ENCODE measurements at places on chromosomes 11 and 22.

DNA sequence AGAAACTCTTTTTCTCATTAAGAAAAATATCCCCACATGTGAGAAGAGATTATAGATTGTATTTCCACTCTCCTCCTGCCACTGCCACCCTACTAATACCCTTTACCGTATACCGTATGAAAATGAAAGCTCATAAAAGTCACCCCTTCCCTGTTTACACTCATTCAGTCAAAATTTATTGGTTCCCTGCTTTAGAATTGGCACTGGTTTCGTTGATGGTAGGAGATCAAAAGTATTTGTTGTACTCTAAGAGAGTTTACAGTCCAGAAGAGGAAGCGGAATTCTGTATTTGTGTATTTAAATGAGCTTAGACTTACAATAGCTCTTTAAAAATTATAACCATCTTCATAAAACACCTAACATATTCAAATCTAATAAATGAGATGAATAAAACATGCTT lies 68.2 kb downstream of the BBOX1 start:
- DNase-seq, result no peak

GRCh38 chr11:69876013-69876412 lies 56.8 kb upstream of the FGF3 start:
- DNase-seq, result no peak

GRCh38 chr11:26142891-26143290 lies 189.0 kb upstream of the ANO3 start:
- DNase-seq, result no peak

GRCh38 chr11:31782257-31782656 lies 28.9 kb downstream of the PAX6 start:
- DNase-seq, result no peak

DNA sequence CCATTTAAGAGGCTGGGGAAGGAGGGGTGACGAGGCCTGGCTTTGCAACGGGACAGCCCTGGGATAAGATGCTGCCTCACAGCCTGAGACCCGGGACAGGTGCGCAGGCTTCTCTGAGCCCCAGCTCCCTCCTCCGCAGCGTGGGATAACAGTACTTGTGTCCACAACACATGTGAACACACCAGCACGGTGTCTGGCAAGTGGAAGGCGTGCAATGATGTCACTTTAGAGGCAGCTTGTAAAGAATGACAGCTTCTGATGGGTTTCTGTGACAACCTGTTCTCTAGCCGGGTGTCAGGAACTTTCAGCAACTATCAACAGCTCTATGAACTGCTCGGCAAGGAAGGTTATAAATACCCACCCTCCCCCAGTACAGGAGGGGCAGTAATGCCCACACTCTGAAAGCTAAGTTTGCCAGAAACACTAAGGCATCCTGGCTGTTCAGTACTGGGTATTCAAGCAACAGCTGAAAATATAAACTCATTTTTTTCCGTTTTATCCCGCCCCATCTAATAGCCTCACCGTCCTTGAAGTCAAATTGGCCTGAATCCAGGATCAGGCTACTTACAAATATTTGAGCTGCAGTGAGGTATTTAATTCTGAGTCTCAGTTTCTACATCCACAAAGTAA lies 59.7 kb downstream of the MYH9 start:
- DNase-seq, result no peak

DNA sequence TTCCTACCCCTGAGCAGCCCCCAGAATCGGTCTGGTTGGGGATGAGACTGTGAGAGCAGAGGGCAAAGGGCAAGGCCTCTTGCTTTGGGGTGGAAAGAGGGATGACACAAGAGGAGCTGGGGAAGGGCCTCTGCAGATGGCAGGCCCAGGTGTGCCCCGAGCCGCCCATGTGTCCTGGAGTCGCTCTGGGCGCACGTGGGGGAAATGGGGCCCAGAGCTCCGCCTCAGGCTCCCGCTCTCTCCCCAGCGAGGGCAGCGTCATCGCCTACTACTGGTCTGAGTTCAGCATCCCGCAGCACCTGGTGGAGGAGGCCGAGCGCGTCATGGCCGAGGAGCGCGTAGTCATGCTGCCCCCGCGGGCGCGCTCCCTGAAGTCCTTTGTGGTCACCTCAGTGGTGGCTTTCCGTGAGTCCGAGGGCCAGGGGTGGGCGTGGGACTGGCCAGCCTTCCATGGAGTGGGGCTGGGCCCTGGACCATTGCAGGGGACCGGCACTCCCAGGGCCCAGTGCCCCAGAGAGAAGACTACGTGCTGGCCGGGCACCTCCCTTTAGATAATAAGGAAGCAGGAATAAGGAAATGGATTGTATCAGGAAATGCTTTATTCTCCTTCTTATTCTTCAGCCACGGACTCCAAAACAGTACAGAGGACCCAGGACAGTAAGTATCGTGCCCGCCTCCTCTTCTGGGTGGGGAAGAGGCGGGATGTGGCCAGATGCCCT lies 30.1 kb downstream of the ST14 start:
- no peak for DNase-seq

GRCh38 chr22:38383417-38383816 lies 66.2 kb upstream of the CSNK1E start:
- no peak for DNase-seq

DNA sequence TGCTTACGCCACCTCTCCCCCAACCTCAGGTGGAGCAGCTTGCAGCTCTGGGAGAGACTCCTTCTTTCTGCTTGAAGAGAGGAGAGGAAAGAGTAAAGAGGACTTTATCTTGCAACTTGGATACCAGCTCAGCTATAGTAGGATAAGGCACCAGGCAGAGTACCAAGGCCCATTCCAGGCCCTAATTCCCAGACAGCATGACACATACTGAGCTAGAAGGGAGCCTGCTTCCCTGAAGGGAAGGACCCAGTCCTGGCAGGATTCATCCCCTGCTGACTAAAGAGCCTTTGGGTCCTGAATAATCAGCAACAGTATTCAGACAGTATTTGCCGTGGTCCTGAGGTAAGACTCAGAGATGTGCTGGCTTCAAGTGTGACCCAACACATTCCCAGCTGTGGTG lies 41.4 kb downstream of the PPME1 start:
- no peak for DNase-seq

DNA sequence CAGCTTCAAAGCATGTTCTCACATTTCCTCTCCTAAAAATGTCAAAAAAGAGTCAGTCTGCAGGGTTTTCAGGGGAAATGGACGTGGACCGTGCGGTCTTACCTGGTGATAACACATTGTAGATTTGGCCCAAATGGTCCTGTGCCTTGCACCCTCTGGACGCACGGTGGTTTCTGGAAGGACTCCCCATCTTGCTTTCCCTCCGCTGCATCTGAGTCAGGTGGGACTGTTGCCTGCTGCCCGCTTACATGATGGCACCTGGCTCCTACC lies 1290.1 kb downstream of the TBC1D22A start:
- no peak for DNase-seq

DNA sequence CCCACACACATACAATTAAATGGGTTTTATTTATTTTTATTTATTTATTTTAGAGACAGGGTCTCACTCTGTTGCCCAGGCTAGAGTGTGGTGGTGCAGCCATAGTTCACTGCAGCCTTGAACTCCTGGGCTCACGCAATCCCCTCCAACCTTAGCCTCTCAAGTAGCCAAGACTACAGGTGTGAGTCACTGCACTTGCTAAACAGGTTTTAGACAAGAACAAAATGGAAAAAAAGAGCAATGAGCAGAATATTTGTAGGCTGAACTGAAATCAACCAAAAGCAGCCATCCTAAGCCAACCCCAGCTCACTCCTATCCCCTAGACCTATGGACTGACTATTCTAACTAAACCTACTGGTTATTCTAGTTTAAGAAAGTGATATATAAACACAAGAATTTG lies 37.8 kb downstream of the MRE11 start:
- no peak for DNase-seq

GRCh38 chr11:21820176-21820575 lies 372.7 kb upstream of the ANO5 start:
- no peak for DNase-seq

DNA sequence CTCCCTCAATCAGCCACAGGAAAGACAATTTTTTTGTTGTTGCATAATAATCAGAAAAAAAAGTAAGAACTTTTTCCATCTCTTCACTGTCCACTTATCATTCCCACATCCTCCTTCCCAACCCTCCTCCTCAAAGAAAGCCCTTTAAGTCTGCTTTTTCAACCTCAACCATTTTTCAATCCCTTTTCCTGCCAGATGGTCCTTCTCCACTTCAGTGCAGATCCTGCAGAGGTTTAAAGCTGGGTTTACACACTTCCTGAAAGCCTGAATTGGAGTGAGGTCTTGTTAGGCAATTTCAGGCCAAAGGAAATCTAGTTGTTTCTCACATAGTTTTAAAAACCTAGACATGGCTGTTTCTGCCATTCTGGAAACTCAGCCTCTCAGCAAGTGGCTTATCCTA lies 78.3 kb downstream of the RPL27A start:
- DNase-seq, result no peak

DNA sequence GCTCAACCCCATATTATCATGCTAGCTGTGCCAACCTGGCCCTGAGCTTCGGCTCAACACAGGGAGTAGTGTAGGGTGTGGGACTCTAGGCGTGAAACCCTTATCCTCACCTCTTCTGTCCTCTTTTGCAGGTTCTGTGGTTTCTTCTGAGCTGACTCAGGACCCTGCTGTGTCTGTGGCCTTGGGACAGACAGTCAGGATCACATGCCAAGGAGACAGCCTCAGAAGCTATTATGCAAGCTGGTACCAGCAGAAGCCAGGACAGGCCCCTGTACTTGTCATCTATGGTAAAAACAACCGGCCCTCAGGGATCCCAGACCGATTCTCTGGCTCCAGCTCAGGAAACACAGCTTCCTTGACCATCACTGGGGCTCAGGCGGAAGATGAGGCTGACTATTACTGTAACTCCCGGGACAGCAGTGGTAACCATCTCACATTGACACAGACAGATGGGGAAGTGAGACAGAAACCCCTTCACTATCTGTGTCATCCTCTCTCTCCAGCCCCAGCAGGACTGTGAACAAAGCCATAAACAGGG lies 76.4 kb downstream of the GGTLC2 start:
- no peak for DNase-seq

DNA sequence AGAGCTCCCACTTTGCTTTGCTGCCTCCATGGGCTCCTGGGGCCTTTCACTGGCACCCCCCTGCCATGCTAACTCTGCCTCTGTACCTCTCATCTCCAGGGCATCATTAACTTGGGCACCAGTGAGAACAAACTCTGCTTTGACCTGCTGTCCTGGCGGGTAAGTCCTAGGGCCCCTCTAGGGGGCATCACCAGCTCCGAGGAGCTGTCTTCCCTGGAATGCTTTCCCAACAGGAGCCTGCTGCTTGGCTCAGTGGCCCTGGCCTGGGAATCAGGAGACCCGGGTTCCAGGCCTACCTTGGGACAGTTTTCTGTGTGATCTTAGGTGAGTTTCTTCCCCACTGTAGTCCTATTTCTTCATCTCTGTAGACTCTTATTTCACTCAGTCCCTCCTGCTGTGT lies 5.1 kb downstream of the ACCS start:
- no peak for DNase-seq

GRCh38 chr11:2912498-2912897 lies 16.7 kb downstream of the PHLDA2 start:
- DNase-seq, result no peak

DNA sequence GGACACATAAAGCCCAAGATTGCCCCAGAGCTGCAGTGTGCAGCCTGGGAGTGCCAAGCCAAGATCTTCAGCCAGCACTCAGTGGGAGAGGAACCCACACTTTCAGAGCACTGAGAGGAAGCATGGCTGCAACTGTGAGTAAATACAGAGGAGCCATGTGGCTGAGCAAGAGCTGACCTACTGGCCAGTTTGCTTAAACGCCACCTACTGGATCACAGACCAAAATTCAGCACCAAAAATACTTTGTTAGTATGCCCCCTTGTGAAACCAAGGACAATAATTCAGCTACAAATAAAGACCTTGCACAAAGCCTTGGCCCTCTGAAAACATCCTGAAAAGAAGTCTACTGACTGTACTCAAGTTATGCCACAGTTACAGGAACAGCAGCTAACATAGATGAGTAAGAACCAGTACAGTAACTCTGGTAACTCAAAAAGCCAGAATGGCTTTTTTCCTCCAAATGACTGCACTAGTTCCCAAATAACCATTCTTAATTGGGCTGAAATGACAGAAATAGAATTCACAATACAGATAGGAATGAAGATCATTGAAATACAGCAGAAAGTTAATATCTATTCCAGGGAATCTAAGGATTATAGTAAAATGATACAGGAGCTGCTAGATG lies 10.1 kb upstream of the OR4A15 start:
- DNase-seq, result no peak

DNA sequence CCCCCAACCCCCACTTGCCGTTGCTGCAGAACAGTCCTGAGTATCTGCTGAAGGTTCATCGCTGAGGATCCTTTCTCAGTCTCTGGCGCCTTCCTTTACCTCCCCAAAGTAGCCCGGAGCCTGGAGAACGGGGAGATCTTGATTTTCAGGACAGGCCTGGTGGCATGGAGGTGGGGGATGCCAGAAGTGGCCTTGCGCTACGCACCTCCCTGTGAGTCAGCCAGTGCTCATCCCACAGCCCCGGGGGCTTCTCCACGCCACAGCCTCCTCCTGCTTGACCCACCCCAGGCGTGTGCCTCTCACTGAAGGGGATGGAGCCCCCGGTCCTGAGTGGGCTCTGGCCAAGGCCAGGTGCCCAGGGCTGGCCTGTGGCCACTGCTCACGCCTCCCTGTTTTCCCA lies 339.6 kb downstream of the TBC1D22A start:
- no peak for DNase-seq

DNA sequence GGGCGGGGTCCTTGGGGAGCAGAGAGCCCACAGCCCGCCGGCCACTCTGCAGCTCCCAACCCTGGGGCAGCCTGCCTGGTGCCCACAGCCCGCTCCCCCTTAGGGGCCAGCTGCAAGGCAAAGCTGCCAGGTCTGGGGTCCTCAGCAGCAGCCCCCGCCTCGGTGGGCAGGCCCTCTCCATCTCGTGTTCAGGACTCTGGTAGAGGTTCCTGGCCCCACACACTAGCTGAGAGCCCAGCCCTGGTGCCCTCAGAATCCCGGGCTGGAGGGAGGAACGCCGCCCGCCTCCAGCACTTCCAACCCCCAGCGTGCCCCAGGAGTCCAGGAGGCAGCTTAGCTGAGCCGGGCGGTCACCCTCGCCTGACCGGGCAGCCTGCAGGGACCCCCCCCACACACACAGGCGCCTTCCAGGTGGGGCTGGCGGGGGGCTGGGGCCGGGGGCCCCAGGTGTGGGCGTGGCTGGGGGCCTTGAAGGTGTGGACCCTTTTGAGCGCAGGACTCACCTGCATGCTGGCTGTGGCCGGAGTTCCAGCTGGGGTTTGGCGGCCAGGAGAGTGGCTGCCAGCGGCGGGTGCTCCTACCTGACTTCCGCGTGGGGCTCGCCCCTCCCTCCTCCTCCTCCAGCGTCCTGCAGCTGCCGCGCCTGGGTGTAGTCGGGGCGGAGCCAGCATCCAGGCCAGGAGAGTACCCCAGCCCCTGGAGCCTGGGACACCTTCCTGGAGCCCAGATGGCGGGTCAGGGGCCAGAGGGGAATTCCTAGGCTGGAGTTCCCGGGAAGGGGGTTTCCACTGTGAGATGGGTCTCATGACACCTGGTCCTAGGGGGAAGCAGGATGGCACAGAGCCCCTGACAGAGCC lies at the start of gene ANO9:
Gene ANO9, minus strand, starts transcription at position 594 of the 857 bp plus-strand sequence. Its CDS starts 85 bp downstream, at position 509.
- DNase-seq, result no peak

- no peak for DNase-seq
These were observed 52.3 kb upstream of the OR5P2 start for GRCh38 chr11:7849018-7849417.

- peak; percentile 34 for DNase-seq
These were observed 56.9 kb downstream of the PACS1 start for GRCh38 chr11:66126808-66127555.

- DNase-seq, result no peak
These were observed 9.8 kb downstream of the FAM111A start for GRCh38 chr11:59152312-59152951.

GRCh38 chr11:30002157-30002785 lies 14.6 kb downstream of the KCNA4 start:
- no peak for DNase-seq
